ENCODE measurements at places on chromosomes 4 and X.

DNA sequence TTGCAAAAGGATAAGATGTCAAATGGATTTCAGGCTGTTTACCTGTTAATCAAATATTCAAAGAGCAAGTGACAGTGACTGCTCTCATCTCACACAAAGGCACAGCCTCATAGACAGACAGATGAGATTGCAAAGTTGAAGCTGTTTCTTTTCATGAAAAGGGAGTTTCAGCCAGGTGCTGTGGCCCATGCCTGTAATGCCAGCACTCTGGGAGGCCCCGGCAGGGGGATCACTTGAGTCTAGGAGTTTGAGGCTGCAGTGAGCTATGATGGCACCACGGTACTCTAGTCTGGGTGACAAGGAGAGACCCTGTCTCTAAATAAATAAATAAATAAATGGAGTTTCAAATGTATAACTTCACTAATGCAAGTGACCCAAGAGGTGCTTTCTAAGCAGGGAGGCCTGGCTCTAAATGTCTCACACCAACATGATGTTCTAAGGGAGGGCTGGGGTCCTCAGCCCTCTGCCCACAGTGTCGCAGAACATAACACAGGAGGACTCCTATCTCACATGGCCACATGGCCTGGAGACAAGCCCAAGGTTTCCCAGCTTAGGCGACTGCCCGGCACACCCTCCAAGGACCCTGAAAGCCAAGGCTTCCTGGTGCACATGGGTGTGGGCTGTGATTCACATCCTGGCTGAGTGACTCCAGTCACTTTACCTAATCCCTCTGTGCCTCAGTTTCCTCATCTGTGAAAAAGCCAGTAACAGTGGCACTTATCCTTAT, 26.8 kb downstream of the PPP2R2C start:
- DNase-seq, result no peak

DNA sequence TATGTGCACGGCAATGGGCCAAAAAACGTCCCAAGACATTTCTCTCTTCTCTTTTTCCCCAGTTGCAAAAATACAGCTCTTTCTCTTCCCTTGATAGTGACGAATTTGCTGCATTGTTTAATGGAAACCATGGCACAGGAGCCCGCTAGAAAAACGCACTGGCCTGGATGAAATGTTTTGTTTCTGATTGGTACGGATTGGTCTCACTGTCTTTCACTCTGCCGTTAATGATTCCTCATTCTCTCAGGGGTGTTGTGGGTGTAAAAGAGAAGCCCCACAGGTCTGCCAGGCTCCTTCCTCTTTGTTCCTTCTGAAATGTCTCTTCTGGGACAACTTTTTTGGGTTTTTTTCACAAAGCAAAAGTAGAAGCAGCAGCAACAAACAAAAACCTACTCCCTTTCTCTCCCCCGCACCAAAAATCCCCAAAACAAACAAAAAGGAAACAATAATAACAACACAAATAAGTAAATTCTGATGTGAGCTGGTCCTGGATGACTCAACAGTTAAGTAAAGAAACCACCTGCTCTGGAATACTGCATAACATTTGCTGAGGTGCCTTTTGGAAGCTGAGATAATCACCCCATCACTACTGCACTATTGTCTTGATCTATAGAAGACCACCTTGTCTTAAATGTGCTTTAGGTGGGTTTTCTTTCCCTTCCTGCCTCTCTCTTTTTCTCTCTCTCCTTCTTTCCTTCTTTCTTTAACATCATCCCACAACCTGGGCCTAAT, 89.8 kb downstream of the PLAC1 start:
- DNase-seq, result no peak

DNA sequence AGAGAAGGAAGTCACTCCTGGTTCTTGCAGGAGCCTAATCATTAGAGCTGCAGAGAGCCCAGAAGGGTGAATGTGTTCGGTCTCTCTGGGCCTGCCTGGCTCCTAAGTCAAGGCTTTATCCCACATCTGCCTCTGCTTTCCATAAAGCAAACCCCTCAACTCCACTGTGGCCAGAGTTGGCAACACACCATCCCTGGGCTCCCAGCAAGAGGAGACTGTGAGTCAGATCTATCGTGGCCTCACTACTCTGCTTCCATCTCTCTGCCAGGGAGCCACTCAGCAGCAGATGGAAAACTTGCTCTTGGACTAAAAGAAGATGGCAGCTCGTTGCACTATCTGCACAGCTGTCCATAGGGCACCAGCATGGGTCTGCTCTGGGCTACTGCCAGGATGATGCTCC, 348.2 kb downstream of the FBXW7 start:
- no peak for DNase-seq

- DNase-seq, result no peak
Measured at GRCh38 chr4:67401902-67402301, 143.4 kb downstream of the CENPC start.

GRCh38 chr4:69057620-69058409, 38.5 kb upstream of the UGT2B7 start:
- no peak for DNase-seq

- no peak for DNase-seq
Measured at GRCh38 chr4:42906891-42907759, 14.6 kb downstream of the GRXCR1 start.

GRCh38 chr4:56622176-56622575, 58.9 kb downstream of the HOPX start:
- DNase-seq, result peak; percentile 4

- peak; percentile 4 for DNase-seq
Measured at GRCh38 chr4:73573794-73574528, 46.3 kb downstream of the RASSF6 start.

- no peak for DNase-seq
Measured at GRCh38 chr4:176575141-176575730, 217.5 kb downstream of the VEGFC start.

DNA sequence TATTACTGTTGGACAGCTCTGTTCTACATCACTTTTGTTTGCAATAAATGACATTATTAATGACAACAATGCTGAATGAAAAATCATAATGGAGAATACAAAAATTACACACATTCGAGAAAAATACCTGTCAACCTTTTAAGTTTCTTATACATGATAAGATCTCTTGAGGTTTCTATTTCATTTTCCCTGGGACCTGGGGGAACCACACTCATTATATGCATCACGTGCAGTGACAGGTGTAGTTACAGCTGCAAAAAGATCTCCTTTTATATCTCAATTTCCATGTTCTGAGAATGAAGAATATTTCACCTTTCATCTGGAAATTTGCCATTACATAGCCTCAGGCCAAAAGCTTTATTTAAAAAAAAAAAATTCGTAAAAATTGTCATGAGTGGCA, 1347.0 kb upstream of the AGA start:
- DNase-seq, result no peak

DNA sequence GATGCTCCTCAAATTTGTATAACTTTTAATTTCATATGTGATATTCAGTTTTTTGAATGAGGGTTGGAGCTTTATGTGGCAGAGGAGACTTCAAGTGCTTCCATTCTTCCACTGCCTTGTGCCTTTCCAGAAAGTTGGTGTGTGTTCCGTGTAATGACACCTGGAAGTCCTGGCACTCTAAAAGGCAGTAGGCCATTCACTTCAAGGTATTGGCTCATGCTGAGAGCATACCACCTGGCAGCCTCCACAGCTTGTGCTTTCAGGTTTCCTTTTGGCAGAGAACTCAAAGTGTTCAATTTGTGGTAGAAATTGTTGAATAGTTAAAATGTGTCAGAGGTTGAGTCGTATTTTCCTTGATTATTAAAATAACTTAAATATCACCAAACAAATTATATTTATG, 49.6 kb downstream of the GRIA2 start:
- peak; percentile 17 for DNase-seq

DNA sequence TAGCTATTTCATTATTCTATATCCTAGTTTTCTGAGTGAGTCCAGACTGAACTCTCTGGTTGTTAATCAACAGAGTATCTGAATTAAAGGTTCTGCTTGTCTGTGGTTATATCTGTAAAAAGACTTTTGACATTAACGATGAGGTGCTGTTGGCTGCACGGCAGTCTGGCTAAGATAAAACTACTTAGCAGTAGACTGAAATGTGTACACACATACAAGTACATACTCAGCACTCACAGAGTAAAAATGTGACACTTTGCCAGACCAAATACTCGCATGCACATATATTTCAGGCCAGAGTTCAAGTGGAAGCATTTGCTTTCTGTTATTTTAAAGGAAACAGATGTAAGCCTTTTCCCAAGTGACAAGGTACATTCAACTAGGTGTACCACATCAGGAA, 80.5 kb downstream of the PRDM5 start:
- no peak for DNase-seq

DNA sequence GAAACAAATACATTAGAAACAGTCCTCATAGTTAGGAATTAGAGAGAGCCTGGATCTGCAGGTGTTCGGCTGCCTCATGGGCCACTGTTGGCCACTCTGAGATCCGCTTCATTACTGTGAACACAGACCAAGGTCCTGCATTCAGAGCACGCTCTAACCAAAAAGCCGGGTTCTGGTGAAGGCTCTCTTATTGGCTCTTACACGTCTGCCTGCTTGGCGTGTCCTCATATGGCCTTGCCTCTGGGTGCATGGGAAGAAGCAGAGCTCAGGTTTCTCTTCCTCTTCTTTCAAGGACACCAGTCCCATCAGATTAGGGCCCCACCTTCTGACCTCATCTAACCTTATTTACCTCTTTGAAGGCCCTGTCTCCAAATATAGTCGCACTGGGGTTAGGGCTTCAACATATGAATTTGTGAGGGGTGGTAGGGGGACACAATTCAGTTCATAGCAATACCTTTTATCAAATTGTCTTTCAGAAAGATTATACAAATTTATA, 37.1 kb upstream of the ELF2 start:
- DNase-seq, result no peak

DNA sequence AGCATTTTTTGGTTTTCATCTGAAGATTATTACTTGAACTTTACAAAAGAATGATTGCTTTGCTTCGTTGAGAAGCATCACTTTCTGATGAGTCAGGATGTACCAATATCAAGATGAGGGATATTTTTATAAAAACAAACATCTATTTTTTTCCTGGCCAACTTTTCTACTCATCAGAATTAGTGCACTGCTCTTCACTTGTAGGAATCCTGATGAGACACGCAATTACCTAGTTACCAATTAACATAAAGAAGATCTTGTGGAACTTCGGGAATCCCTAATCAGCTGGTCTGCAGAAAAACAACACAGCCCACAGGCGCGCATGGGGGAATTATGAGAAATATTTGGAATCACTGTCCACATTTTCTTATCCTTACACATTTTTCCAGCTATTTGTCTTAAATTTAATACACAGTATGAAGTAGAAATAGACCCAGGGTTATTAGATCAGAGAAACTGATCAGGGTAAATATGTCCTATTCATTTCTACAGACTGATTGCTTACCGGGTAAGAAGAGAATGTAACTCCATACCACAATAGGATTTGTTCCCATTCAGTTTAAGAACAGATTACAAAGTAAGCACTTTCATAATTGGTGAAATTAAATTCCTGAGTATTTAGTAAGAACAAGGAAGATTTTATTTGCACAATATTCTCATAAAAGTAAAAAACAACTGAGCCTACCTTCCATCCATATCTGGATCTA, 50.9 kb downstream of the MFAP3L start:
- no peak for DNase-seq

DNA sequence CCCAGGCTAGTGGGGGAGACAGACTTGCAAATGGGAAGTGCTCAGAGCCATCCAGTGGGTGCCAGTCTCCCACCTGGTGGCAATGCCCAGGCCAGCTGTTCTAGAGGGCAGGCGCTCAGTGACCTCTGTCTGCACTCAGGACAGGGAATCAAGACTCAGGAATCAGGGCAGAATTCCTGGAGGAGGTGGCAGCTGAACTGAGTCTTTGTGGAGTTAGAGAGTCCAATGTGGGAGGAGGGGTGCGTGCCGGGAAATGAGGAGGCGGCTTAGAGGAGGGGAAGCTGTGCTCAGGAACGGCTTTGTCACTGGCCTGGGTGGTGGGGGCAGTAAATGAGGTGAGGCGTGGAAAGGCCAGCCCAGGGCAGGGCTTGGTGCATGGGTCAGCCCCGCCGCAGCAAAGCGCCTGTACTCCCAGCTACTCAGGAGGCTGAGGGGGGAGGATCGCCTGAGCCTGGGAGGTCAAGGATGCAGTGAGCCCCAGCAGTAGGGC, 31.3 kb upstream of the SORCS2 start:
- no peak for DNase-seq

DNA sequence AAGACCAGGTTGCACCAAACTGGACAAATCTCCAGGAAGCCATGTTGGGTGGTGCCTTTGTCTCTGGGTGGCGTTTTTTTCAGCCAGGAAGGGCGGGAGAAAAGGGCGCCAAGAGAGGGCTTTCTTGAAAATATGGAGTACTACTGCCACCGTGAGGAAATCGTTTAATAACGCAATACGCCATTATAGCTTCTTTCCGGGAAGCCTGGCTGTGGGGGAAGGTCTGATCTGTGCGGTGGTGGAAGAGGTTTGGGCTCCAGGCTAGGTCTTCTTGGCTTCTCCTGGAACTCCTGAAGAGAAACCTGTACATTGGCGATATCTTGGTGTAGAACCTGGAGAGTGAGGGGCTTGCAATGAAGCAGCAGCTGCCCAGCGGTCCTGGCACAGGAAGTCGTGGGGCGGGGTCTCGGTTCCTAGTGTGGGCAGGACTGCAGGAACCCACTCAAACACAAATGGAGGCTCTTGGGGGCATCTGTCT, 202.7 kb downstream of the OR13H1 start:
- peak; percentile 40 for DNase-seq

GRCh38 chr4:167622481-167623240, 388.4 kb upstream of the SPOCK3 start:
- no peak for DNase-seq

DNA sequence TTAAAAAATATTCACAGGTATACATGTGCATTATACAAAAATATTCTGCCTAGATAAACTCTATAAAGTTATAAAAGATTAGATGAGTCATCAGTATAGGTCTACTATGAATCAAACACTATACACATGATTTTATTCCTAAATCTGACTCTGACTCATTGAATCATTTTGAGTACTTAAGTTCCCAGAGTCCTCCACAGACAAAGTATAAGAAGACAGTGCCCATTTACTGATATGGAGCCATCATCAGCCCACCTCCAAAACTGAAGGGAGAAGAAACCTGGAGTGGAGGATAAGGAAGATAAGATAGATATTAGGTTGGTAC, 28.7 kb upstream of the ANTXR2 start:
- DNase-seq, result no peak

GRCh38 chr4:89486042-89486441, 178.4 kb upstream of the GPRIN3 start:
- no peak for DNase-seq

DNA sequence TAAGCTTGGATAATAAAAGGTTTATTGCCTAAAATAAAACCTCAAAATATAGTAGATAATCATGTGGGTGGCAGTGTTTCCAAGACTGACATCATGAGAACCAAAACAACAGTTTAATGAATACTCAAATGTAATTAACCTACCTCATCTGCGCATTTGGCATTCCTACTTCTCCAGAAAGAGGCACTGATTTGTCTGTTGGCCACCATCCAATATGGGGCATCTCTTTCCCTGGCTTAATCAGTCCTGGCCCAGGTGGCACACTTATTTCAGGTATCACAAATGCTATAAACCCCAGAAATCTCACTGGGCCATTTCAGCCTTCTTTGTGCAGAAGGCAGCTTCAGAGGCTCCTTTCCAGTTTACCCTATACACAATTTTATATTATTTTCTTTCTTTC, 192.2 kb downstream of the COMMD8 start:
- no peak for DNase-seq

GRCh38 chr4:56139241-56139827, 190.6 kb downstream of the CEP135 start:
- no peak for DNase-seq

- no peak for DNase-seq
Measured at GRCh38 chr4:53098681-53099121, 236.6 kb downstream of the RASL11B start.

GRCh38 chrX:21047034-21047455, 327.2 kb upstream of the CNKSR2 start:
- DNase-seq, result no peak
